Activated CD8-positive, alpha-beta memory T cell treated with anti-CD3 and anti-CD28 coated beads for 1 hour (primary cell): ENCODE measurements at places on chromosomes 11 and 22.

GRCh38 chr11:64124147-64124546, 41.8 kb downstream of the MACROD1 start:
- no peak for DNase-seq

GRCh38 chr11:26228778-26229177, 103.2 kb upstream of the ANO3 start:
- DNase-seq: no peak

- DNase-seq: no peak
These were observed 47.0 kb upstream of the ADORA2A start for GRCh38 chr22:24380220-24380904.

GRCh38 chr22:27867085-27867952, 51.7 kb downstream of the PITPNB start:
- DNase-seq: no peak
